ENCODE measurements at places on chromosomes 7 and 10.

DNA sequence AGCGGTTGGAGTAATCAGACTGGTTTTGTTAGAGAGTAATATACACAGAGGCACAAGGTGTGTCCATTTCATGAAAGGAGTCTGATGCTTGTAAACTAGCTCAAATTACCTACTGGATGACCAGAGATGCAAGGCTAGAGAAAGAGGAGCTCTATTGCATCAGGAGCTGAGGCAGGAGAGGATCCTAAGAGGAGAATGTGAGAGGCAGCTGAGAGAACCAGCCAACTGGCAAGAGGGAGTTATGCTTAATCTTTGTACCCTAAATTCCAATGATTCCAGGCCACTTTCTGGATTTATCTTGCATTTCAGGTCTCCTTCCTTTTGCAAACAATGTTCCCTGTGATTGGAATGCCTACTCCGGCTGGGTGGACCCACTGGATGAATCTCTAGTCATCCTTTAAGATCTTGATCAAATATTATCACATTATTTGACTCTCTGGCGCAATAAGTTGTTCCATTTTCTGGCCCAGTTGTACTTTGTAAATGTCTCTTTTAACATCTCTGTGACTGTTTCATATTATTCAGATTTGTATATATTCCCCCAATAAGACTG is 57.5 kb upstream of the PTPN12 start:
- no peak for DNase-seq

GRCh38 chr10:73888514-73888913 is 14.2 kb upstream of the CAMK2G start:
- DNase-seq: no peak

DNA sequence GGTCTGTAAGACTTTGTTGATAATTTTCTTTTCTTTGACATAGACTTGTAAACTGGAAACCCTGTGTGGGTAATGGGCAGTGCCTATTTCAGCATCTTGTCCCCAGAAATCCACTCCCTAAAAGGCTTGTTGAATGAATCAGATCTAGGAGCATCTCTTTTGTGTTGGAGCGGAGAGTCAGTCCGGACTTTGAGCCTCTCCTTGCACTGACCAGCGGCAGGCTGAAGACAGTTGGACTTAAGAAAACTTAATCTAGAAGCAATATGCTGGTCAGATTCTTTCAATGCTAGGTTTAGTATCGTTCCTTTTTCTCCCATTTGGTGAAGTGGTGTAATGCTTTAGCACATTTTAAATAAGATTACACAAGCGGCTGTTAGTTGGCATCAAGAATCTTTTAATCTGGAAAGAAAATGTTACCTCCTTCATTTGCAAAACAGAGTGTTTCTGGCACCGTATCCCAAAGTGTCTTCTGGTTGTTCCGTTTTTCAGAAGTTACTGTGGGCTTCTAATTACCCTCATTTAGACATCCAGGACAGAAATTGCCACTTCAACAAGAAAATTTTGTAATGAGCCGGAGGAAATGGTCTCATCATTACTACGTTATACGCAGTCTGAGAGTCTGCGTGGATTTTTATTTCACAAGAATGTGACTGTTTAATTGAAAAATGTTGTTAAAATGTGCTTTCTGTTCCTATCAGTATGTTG is 74.7 kb downstream of the CUX1 start:
- DNase-seq: no peak

GRCh38 chr10:59905731-59906416 is 482 bp downstream of the CCDC6 start:
- DNase-seq: peak; percentile 10

DNA sequence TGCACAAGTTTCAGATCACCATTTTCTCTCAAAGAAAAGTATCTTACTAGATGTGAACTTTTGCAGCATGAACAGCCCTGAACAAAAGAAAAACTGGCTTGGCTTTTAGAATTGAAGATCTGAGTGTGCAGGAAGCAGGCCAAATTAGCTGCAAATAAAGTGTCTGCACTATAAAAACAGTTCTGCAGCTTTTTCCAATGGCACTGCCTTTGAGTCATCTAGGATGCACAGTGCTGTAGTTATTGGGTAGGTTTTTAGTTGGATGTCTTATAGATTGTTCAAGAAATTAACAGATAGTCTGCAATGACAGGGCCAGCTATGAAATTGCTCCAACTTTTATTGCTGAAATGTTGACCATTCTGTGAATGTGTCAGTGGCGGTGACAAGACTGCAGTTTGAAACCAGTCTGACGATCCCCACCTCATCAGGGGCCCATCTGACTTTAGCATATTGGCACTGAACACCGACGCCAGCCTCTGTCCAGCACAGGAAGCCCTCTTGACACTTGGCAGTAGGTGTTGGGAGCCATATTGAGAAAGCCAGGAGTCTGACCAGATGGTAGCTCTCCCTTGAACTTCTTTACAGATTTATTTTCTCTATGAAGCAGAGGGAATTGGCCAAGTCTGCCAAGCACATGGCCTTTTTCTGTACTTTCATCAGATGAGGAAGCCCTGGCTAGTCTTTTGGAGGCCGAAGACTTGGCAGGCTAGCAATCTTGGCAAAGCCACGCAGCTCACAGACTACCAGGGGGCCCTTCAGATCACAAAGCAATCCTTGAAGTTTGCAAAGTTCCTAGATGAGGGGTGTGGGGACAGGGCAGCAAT is 490.6 kb downstream of the NEBL start:
- DNase-seq: no peak

Data from CD4-positive, alpha-beta T cell treated with Interleukin-17A for 1 hour (primary cell).